ENCODE measurements at places on chromosomes 11 and 22.

- no peak for DNase-seq
These were observed 104.5 kb downstream of the FAT3 start for GRCh38 chr11:92329137-92329536.

DNA sequence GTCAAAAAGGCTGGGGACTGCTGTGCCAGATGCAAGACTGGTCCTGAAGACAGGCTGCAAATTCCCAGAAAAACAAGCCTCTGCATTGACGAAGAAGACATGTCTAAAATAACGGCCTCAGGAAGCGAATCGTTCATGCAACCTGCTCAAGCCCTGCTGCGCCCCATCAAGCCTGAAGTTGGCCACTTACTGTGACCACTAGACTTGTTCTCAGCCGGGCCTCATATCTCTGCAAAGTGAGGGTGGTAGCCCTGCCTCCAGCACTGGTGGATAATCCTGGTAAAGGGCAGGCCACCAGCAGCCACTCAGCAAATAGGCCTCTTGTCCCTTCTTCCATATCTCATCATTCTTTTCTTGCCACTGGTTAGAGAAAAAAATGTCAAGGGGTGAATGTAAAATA lies 11.8 kb downstream of the LTO1 start:
- no peak for DNase-seq

DNA sequence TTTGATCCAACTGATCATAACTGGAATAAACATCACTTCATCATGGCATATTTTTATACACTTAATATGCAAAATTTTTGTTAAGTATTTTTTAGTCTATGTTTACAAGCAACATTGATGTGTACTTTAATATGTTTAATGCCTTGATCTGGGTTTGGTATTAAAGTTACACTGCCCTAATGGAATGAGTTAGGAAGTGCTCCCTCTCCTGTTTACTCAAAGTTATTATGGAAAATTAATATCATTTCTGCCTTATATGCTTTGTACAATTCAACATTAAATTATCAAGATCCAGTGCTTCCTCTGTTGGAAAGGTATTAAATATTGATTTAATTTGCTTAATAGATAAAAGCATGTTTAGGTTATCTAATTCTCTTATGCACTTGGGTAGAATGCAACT lies 927.3 kb upstream of the RAG2 start:
- no peak for DNase-seq

GRCh38 chr11:74024261-74025029 lies 15.6 kb upstream of the UCP3 start:
- no peak for DNase-seq

GRCh38 chr11:46480166-46480726 lies 88.7 kb upstream of the CHRM4 start:
- DNase-seq, result no peak

- DNase-seq, result peak; percentile 33
These were observed 29.6 kb downstream of the RTN4R start for GRCh38 chr22:20238536-20238900.

GRCh38 chr22:32951076-32951806 lies 106.9 kb downstream of the SYN3 start:
- no peak for DNase-seq

- no peak for DNase-seq
These were observed 42.5 kb downstream of the TBX1 start for GRCh38 chr22:19802894-19803735.

GRCh38 chr11:1969035-1969434 lies 21.9 kb downstream of the MRPL23 start:
- no peak for DNase-seq

GRCh38 chr11:83303316-83303715 lies 17.1 kb upstream of the CCDC90B start:
- no peak for DNase-seq

GRCh38 chr11:119363851-119364590 lies 17.5 kb downstream of the USP2 start:
- DNase-seq, result peak; percentile 34

DNA sequence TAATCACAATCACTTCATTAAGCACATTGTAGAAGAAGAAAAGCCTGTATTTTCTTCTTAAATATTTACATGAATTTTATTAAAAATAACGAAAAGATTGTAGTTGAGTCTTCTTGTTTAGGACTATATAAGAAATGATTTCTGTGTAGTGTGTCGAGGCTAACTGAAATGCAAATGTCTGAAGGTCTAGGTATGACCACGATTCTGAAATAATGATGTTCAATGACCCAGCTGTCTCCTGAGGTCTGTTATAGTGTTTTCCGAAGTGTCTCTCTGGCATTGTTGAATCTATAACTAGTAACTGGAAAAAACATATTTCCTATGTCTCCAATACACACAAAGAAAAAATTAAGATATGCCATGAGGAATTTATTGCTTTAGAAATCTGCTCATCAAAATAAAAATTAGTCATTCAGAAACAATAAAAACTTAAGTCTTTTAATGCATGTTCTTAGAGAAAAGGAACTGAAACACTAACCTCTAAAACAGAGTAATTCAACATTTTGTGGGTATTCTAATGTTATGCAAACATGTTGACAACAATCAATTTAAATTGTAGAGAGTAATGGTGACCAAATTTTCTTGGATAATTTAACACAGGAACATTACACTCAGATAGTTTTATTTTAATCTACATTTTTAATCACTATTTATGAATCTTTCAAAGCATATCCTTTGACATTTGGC lies 55.0 kb downstream of the CASP12 start:
- DNase-seq, result no peak

Measured in activated T-cell treated with anti-CD3 and anti-CD28 coated beads for 1 hour (primary cell).